ENCODE measurements at places on chromosomes 7 and 10. TPM values are rescaled to one million over a fixed set of nuclear protein-coding genes. Genes with fewer than 3 reads are reported as not detected.
A peak's percentile ranks its signal among the peaks of the same experiment; 100 is the strongest.

DNA sequence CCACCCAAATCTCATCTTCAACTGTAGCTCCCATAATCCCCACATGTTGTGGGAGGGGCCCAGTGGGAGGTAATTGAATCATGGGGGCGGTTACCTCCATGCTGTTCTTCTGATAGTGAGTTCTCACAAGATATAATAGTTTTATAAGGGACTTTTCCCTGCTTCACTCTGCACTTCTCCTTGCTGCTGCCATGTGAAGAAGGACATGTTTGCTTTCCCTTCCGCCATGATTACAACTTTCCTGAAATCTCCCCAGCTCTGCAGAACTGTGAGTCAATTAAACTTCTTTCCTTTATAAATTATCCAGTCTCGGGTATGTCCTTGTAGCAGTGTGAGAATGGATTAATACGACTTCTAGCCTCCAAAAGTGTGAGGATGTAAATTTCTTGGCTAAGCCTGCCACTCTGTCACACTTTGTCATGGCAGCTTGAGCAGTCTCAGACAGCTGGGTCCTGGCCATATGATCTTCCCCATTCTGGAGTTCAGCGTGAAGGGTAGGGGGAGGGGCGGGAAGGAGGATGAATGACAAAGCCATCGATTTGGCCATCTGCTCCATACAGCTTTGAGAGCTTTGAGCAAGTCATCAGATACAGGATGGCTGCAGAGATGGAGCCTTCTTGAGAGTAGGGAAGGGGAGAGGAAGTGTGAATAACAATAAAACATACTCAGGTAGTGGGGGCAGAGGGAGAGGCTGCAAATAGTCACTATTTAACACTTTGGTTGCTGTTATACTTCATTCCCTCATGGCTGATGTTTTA is 19.1 kb upstream of the INPP5F start:
- ATAC-seq = no peak

DNA sequence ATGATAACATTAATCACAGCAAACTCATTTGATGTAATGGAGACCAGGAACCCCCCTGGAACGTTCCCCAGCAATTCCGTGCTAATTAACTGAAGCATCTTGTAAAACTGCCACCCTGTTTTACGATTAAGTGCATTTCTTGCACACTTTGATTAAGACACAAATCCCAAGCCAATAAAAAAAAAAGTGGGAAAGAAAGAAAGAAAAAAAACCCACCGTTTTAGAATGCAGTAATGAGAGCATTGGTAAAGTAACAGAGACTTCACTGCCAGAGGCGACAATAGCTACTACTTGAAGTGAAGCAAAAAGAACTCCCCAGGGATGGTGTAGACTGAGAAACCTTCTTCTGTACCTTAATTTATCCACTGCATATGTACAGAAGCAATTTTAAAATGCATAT is 616.1 kb downstream of the PTPRN2 start:
- ATAC-seq = no peak

GRCh38 chr7:159112136-159113011 is 32.3 kb downstream of the VIPR2 start:
- ATAC-seq = no peak

DNA sequence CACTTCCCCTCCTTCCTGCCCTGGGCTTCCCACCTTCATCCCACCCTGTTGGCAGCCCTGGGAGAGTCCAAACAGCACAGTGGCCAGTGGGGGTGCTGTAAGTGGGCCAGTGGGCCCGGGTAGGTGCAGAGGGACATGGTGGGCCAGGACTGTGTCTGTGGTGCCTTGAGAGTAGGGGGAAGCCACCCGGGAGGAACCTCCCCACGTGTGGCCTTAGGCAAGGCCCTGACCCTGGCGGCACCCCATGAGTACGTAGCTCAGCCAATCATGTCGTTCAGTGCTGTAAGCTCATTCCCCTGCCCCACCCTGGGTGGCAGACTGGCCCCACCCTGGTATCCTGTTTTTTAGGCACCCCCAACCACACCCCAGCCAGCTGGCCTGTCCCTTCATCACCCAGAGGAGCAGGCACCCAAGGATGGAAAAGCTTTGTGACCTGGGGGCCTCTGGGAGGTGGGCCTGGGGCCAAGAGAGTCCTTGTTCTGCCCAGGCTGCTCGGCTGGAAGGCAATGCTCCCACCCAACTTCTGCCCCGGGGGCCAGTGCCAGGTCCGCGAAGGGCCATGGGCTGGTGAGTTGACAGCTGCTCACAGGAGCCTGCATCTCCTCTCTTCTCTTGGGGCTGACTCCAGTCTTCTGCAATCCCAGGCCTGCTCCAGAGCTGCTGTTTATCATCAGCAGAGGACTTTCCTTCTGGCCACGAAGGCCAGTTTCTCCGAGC is 41.6 kb downstream of the TSPAN15 start:
- ATAC-seq = no peak

Gene SEMA3D
- total RNA-seq = 0.27 TPM

Gene HMX3
- total RNA-seq = not detected

DNA sequence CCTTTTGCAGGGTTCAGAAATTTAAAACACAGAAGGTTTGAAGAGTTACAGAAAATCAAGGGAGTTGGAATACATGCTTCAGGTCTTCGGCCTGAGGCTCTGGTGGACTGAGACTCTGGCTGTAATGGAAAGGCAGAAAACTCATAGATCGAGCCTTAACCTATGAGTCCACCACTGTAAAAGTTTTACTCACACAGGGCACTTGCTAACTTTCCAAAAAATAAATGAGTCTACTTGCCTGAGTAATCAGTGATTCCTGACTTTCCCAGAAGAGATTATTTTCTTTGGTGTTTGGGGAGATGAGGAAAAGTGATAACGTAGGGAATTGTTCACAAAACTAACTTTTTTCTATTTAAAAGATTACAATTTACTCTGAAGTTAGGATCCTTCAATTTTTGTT is 108.0 kb downstream of the MBL2 start:
- no peak for ATAC-seq

Gene EMX2
- total RNA-seq = 0.89 TPM

Gene UTF1
- not detected for total RNA-seq

Gene ZNF853
- total RNA-seq = 12.9 TPM

Gene FHIP2A
- total RNA-seq = 33.4 TPM

Gene ANXA8L1
- total RNA-seq = 1.7 TPM

GRCh38 chr7:140330595-140330994 is 67.7 kb downstream of the SLC37A3 start:
- ATAC-seq = no peak

- peak; percentile 83 for ATAC-seq
Observed at GRCh38 chr10:78278058-78278404, 244.4 kb downstream of the RPS24 start.

Gene CUL1
- total RNA-seq = 82.0 TPM

DNA sequence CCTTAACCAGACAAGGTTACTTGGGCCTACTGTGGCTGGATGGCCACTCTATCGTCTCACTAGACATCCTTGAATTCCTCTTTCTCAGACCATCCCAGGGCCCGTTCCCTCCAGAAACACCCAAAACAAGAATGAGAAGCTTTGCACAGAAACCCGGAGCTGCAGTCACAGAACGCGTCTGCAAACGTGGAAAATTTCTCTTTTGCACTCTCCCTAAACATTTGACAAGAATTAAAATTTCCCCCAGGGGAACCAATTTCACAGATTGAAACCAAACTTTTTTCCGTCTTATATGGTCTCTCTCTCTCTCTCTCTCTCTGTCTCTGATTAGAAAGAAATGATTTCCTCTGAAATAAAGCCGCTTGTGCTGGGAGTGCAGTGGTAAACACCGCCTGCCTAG is 120.7 kb downstream of the MKX start:
- ATAC-seq = no peak

- ATAC-seq = no peak
Observed at GRCh38 chr10:118807512-118808305, 52.9 kb upstream of the CACUL1 start.
